ENCODE measurements at places on chromosomes 5 and 9.

DNA sequence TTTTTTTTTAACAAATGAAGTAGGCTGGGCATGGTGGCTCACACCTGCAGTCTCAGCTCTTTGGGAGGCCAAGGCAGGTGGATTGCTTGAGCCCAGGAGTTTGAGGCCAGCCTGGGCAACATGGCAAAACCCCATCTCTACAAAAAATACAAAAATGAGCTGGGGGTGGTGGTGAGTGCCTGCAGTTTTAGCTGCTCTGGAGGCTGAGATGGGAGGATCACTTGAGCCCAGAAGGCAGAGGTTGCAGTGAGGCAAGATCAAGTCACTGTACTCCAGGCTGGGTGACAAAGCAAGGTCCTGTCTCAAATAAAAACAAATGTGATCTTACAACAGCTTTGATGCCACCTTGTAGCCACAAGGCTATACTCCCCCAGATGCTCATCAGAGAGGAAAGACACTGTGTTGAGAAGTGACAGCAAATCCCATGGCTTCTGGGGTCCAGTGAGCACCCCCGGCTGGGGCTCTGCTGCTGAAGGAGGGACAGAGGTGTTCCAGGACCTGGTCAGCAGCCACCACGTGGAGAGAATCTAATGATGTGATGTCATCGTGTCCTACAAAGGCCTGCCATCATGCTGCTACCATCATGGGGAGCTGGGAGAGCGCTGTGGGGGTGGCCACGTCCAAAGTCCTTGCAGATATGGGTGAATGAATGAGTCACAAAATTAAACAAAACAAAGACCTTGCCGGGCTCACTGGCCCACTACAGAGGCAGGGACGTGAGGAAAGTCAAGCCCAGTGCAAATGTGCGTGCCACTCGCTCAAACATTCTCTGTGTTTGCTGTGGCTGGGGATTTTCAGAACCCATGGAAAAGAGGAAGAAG lies 60.7 kb downstream of the PRRT1B start:
- DNase-seq: no peak

DNA sequence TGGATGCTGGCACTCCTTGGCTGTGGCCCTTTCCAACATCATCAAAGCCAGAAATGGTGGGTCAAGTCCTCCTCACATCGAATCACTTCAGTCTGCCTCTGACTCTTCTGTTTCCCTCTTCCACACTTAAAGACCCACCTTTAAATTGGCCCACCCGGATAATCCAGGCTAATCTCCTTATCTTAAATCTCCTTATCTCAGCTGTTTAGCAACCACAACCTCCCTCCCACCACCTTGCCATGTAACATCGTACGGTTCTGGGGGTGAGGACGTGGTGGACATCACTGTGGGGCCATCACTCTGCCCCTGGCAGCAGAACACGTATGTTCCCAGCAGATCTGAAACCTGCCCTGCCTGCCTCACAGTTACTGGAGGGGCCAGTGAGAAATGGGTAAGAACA lies 11.5 kb downstream of the IGFBPL1 start:
- DNase-seq: no peak

GRCh38 chr5:153212471-153212870 lies 278.0 kb upstream of the GRIA1 start:
- no peak for DNase-seq

- no peak for DNase-seq
Measured at GRCh38 chr5:18526792-18527405, 892.6 kb downstream of the TAF11L14 start.

DNA sequence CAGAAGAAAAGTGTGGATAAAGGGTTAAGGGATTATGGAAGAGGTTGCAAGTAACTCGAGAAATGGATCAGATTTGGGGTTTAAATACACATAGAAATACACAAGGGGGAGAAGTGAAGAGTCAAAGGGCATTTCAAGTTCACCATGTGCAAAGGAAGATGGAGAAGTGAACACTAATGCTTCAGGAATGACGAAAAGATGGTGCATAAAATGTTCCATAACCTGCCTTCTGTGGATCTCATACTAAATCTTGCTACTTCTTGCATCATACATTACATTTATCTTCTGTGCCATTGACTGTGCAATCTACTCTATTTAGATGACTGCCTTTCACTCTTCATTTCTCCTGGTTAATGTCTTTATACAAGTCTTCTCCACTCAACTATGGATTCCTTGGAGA lies 5.7 kb upstream of the SMC2 start:
- DNase-seq: no peak

- DNase-seq: no peak
Measured at GRCh38 chr9:27408001-27408400, 111.1 kb upstream of the EQTN start.

GRCh38 chr5:40046792-40047191 lies 622.0 kb upstream of the DAB2 start:
- no peak for DNase-seq
